ENCODE measurements at places on chromosomes 5 and 9.
A peak's percentile ranks its signal among the peaks of the same experiment; 100 is the strongest.

GRCh38 chr9:136193127-136193890, 11.6 kb downstream of the LHX3 start:
- no peak overlapping the region for H3K27ac ChIP-seq
- DNase-seq = no peak
- H3K4me1 ChIP-seq = no peaks in the 10 kb centered on the region
- H3K4me3 ChIP-seq = no peak overlapping the region
- H3K27me3 ChIP-seq = peaks cover 90% of the 10 kb centered on the region

DNA sequence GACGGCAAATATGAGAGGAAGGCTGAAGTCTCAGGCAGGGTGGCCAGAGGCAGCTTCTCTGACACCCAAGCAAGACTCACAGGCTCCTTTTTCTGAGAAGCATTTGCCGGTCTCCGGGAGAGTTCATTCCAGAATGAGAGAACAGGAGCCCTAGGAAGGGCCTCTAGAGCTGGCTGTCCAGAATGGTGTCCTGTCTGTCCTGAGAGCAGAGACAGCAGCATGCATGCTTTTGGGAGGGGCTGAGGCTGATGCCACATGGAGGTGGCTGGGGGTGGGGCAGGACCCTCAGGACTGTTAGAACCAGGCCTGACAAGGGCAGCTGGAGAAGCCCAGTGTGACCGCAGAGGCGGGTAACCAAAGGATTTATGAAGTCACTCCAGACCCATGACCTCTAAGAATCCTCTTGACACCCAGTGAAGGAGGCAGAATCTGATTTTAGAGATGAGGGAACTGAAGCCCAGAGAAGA, 60.0 kb downstream of the SHB start:
- no peak overlapping the region for H3K27ac ChIP-seq
- no peak for DNase-seq
- H3K4me3 ChIP-seq = no peak overlapping the region
- H3K27me3 ChIP-seq = no peaks in the 10 kb centered on the region
- no peaks in the 10 kb centered on the region for H3K36me3 ChIP-seq

- H3K36me3 ChIP-seq = no peaks in the 10 kb centered on the region
- no peaks in the 10 kb centered on the region for H3K27me3 ChIP-seq
- H3K27ac ChIP-seq = no peak overlapping the region
- DNase-seq = no peak
- peaks cover 13% of the 10 kb centered on the region for H3K4me1 ChIP-seq
Observed at GRCh38 chr9:128115187-128116103, 12.1 kb downstream of the PTGES2 start.

- H3K27me3 ChIP-seq = no peaks in the 10 kb centered on the region
- no peak overlapping the region for H3K27ac ChIP-seq
- no peaks in the 10 kb centered on the region for H3K36me3 ChIP-seq
- H3K4me1 ChIP-seq = no peaks in the 10 kb centered on the region
- DNase-seq = no peak
Observed at GRCh38 chr5:77102549-77102948, 15.5 kb upstream of the ZBED3 start.

DNA sequence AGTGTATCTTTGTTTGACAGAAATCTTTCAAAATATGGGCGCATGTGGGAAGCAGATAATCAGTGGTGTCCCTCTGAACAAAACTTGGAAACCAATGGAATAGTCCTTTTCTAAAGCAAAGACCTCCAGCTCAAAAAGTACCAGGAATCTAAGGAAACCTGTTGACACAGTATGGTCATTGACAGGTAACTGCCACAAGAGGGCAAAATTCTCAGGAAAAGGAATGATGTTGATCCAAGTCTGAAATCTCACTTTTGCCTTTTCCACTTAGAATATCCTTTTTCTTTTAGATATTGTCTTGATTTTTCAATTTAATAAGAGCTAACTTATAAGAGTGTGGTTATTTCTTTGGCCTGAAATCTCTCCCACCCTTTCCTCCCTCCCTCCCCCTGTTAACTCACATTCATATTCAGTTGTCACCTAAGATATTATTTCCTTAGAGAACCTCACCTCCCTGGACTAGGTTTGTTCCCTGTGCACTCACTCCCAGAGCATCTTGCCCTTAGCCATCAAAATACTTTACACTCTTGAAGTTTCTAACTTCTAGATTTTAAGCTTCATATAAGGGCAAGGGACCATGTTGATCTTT, 59.0 kb upstream of the BARX1 start:
- H3K27me3 ChIP-seq = no peaks in the 10 kb centered on the region
- DNase-seq = no peak
- H3K4me1 ChIP-seq = no peaks in the 10 kb centered on the region
- no peaks in the 10 kb centered on the region for H3K36me3 ChIP-seq
- H3K4me3 ChIP-seq = no peak overlapping the region

DNA sequence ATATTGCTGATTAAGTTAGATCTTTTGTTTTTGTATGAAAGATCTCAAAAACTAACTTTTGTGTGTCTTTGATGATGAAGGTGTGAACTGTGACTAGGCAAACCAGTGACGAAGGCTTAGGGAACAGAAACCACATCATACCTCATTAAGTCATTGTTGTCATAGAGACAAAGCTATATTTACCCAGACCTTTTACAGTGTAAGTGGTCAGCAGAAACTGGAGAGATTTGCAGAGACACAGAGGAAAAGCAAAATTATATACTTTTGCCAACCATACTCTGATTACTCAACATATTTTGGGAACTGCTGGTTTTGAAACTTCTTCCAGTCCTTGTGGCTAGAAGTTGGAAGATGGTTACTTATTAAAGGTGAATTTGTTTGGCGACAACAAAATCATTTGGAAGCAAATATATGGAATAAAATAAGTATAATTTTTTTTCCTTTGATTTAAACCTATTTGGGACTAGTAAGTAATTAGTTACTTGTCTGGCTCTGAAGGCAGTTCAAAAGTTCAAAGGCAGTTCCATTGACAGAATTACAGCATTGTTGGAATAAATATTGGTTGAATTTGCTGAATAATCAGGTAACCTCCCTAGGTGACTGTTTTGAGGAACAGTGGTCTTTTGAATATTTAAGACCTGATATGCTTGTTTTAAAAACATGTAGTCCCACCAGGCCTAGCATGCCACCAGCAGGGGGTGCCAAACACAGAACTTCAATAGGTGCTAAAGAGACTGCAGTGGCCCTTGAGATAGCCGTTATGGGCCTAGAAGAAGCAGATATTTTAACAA, 103.8 kb downstream of the RPS23 start:
- H3K27ac ChIP-seq = no peak overlapping the region
- H3K27me3 ChIP-seq = no peaks in the 10 kb centered on the region
- no peak overlapping the region for H3K4me3 ChIP-seq
- H3K36me3 ChIP-seq = no peaks in the 10 kb centered on the region
- DNase-seq = no peak

DNA sequence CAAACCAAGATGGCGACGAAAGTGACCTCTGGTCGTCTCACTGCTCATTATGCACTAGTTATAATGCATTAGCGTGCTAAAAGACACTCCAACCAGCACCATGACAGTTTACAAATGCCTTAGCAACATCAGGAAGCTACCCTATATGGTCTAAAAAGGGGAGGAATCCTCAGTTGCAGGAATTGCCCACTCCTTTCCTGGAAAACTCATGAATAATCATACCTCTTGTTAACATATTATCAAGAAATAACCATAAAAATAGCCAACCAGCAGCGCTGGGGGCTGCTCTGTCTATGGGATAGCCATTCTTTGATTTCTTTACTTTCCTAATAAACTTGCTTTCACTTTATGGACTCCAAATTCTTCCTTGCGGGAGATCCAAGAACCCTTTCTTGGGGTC, 595.7 kb upstream of the KLF4 start:
- H3K36me3 ChIP-seq = no peaks in the 10 kb centered on the region
- no peak for DNase-seq
- peaks cover 10% of the 10 kb centered on the region for H3K4me1 ChIP-seq
- no peak overlapping the region for H3K4me3 ChIP-seq
- no peaks in the 10 kb centered on the region for H3K27me3 ChIP-seq

DNA sequence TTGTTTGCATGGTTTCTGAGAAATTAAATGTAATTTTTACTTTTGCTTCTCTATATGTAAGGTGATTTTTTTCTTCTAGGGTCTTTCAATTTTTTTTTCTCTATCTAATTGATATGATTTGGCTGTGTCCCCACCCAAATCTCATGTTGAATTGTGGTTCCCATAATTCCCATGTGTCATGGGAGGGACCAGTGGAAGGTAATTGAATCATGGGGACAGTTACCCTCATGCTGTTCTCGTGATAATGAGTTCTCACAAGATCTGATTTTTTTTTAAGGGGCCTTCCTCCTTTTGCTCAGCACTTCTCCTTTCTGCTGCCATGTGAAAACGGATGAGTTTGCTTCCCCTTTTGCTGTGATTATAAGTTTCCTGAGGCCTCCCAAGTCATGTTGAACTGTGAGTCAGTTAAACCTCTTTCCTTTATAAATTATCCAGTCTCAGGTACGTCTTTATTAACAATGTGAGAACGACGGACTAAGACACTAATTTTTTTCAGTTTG, 150.8 kb downstream of the MTRR start:
- H3K4me3 ChIP-seq = no peak overlapping the region
- no peaks in the 10 kb centered on the region for H3K4me1 ChIP-seq
- no peaks in the 10 kb centered on the region for H3K36me3 ChIP-seq
- no peak overlapping the region for H3K27ac ChIP-seq
- no peaks in the 10 kb centered on the region for H3K27me3 ChIP-seq
- no peak for DNase-seq

- H3K4me3 ChIP-seq = no peak overlapping the region
- DNase-seq = no peak
- peaks cover 13% of the 10 kb centered on the region for H3K4me1 ChIP-seq
- H3K36me3 ChIP-seq = no peaks in the 10 kb centered on the region
- H3K27ac ChIP-seq = no peak overlapping the region
- no peaks in the 10 kb centered on the region for H3K27me3 ChIP-seq
Observed at GRCh38 chr5:135329066-135329912, 69.7 kb downstream of the MACROH2A1 start.

- no peaks in the 10 kb centered on the region for H3K36me3 ChIP-seq
- DNase-seq = no peak
- no peaks in the 10 kb centered on the region for H3K4me1 ChIP-seq
- H3K4me3 ChIP-seq = no peak overlapping the region
Observed at GRCh38 chr5:159642379-159642778, 273.9 kb upstream of the ADRA1B start.

DNA sequence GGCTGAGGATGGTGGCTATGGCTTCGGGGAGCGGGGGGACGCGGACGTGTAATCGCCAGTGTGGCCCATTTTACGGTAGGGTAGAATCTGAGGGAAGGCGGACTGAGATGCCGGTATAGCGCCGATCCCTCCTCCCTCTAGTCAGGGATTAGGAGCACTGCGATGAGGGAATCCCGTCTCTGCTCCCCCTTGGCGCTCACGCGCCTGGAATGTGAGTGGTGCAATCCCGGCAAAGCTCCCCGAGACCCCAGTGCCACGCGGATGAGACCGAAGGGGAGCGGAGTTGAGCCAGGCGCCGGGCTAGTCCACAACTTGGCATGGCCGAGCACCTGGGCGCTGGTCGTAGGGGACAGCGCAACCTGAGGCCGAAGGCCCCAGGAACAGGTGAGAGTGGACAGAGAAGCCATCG, 2.2 kb downstream of the NPR3 start:
- H3K27me3 ChIP-seq = peaks cover 13% of the 10 kb centered on the region
- H3K36me3 ChIP-seq = no peaks in the 10 kb centered on the region
- DNase-seq = no peak
- peaks cover 30% of the 10 kb centered on the region for H3K4me1 ChIP-seq
- no peak overlapping the region for H3K27ac ChIP-seq

GRCh38 chr9:114370251-114370967, 17.4 kb downstream of the AKNA start:
- DNase-seq = no peak
- no peaks in the 10 kb centered on the region for H3K36me3 ChIP-seq
- H3K4me3 ChIP-seq = no peak overlapping the region

GRCh38 chr5:118775790-118776499, 212.4 kb downstream of the DTWD2 start:
- no peaks in the 10 kb centered on the region for H3K27me3 ChIP-seq
- H3K36me3 ChIP-seq = no peaks in the 10 kb centered on the region
- no peak for DNase-seq

- no peak overlapping the region for H3K4me3 ChIP-seq
- no peak overlapping the region for H3K27ac ChIP-seq
- no peaks in the 10 kb centered on the region for H3K36me3 ChIP-seq
- peak; percentile 33 for DNase-seq
- no peaks in the 10 kb centered on the region for H3K27me3 ChIP-seq
Observed at GRCh38 chr9:136488247-136489214, 5.7 kb upstream of the SEC16A start.

DNA sequence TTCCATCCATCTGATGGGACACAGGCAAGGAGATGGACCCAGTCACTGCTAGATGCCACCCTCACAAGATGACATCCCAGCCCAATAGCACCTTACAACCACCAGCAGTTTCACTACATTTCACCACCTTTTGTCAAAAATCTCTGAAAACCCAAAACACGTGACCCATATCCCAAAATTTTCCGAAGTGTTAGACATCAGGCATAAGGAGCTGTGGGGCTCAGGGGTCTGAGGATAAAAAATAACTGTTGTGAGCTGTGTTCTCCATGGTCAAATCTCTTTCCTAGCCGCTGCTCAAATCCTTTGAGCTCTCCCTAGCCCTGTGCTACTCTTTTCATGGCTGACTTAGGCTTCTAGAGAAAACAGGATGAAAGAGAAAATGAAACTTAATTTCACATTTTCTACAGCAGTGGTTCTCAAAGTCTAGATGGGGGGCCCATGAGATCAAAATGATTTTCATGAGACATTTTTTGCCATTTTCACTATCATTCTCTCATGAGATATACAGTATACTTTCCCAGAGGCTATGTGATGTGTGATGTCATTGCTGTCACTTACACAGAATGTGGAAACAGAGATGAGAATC, 40.7 kb downstream of the TIMD4 start:
- DNase-seq = no peak
- no peaks in the 10 kb centered on the region for H3K4me1 ChIP-seq
- H3K4me3 ChIP-seq = no peak overlapping the region
- no peak overlapping the region for H3K27ac ChIP-seq

- peaks cover 10% of the 10 kb centered on the region for H3K4me1 ChIP-seq
- H3K36me3 ChIP-seq = no peaks in the 10 kb centered on the region
- H3K27ac ChIP-seq = peak overlapping the region; percentile 66
- no peaks in the 10 kb centered on the region for H3K27me3 ChIP-seq
Observed at GRCh38 chr5:115366223-115366622, 69.8 kb upstream of the CCDC112 start.

DNA sequence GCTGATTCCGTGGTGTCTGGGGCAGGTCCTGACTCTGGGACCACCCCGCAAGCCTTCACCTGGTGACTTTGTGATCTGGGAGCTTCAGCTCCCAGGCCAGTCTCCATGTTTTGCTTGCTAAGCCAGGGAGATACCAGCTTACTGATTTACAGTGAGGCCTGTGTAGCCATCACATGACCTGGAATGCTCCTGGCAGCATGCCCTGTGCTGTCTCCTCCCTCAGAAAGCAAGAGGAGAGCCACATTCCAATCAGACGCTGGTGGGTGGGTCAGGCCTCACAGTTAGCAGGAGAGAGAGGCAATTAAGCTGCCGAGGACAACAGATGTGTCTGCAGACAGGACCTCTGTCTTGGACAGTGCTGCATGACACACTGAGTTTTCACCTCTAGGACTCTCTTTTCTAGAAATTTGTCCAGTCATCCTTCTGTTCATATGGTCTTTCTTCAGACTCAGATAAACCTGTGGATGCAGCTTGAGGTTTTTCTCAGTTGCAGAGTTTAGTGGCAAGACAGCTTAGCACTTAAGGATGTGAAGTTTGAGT, 24.4 kb upstream of the GRPEL2 start:
- peaks cover 9% of the 10 kb centered on the region for H3K4me1 ChIP-seq
- H3K27me3 ChIP-seq = no peaks in the 10 kb centered on the region
- peak; percentile 38 for DNase-seq
- peaks cover 55% of the 10 kb centered on the region for H3K36me3 ChIP-seq
- H3K27ac ChIP-seq = peak overlapping the region; percentile 37

- no peak for DNase-seq
- no peaks in the 10 kb centered on the region for H3K27me3 ChIP-seq
- H3K4me3 ChIP-seq = no peak overlapping the region
- H3K36me3 ChIP-seq = peaks cover 86% of the 10 kb centered on the region
Observed at GRCh38 chr5:37308793-37309192, 59.6 kb upstream of the CPLANE1 start.

Measured in gastrocnemius medialis (tissue), 4 donors.